ENCODE measurements at places on chromosomes 12 and 14.
A peak's percentile ranks its signal among the peaks of the same experiment; 100 is the strongest.

GRCh38 chr12:2876431-2877046 lies 435 bp downstream of the FOXM1 start:
- DNase-seq = no peak

- DNase-seq = peak; percentile 69
Observed at GRCh38 chr12:20220339-20220738, 148.0 kb upstream of the PDE3A start.

- DNase-seq = no peak
Observed at GRCh38 chr14:104239185-104239775, 100.9 kb downstream of the KIF26A start.

GRCh38 chr14:99595034-99595433 lies 9.0 kb downstream of the CCDC85C start:
- no peak for DNase-seq

GRCh38 chr12:6020930-6021329 lies 75.9 kb upstream of the ANO2 start:
- no peak for DNase-seq

DNA sequence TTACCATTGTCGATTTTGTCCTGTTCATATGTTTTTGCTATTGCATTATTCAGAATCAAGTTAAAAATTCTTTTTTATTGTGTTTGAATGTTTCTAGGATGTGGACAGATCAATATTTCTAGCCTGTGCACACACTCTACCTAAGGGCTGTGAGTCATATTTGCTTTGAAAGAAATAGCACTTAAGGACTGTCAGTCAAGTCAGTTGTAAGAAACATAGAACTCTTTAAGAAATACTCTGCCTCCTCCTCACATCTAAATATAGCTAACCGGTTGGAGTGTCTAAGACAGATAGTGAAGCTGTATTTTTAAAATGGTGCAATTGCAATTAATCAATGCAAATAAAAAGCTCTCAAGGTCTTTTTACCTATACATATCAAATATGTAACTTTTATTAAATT lies 17.9 kb upstream of the MGST1 start:
- no peak for DNase-seq

DNA sequence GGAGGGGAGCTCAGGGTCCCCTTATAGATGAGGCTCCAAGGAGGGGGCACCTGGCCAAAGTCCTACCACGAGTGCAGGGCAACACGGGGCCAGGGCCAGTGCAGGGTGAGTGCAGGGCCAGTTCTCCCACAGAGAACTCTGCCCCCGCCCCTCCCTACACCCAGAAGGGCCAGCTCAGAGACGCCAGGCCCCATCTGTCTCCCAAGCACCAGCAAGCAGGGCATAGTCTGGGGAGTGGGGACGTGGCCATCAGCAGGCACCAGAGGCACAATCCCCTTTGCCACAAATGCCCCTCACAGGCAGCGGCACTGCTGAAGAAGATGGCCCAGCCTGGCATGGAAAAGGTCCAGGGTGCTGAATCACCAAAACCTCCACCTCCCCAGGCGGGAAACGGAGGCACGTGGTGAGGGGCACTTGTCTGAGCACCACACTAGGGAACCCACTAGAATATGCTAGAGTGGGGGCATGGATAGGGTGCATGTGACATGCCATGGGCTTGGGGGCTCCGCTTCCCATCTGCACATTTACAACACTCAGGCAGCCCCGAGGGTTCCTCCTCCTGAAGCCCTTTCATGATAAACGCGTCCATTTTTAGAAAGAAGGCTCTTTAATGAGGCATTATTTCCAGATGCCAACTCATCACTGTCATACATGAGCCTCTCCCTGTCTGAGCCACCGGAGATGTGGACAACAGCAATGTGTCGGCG lies 17.8 kb downstream of the CCDC85C start:
- DNase-seq = no peak

GRCh38 chr14:104993306-104993705 lies 7.7 kb downstream of the CLBA1 start:
- no peak for DNase-seq

- DNase-seq = no peak
Observed at GRCh38 chr14:38592764-38593442, 337.0 kb upstream of the CLEC14A start.

DNA sequence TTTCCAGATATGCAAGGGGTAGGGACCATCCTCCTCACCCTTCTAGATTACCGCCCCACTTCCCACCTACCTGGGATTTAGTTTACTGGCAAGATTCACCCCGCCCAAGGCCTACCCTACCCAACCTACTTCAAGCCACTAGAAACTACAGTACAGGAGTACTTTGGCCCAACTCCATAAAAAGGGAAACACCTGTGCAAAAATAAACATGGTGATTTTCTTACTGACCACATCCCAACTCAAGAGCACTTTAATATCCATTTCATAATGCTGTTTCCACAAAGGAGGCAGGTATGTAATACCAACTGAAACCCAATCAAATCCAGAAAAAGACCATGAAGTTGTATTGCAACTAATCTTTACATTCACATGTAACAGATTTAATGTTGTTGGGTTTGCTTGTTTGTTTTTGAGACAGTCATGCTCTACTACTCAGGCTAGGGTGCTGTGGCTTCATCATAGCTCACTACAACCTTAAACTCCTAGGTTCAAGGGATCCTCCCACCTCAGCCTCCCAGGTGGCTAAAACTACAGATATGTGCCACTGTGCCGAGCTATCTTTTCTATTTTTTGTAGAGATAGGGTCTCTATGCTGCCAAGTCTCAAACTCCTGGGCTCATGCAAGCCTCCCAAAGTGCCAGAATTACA lies 41.7 kb upstream of the RAP1B start:
- no peak for DNase-seq

- no peak for DNase-seq
Observed at GRCh38 chr12:131799828-131800593, 28.2 kb upstream of the MMP17 start.

GRCh38 chr14:58131386-58131785 lies 20.6 kb downstream of the ARMH4 start:
- DNase-seq = peak; percentile 50

DNA sequence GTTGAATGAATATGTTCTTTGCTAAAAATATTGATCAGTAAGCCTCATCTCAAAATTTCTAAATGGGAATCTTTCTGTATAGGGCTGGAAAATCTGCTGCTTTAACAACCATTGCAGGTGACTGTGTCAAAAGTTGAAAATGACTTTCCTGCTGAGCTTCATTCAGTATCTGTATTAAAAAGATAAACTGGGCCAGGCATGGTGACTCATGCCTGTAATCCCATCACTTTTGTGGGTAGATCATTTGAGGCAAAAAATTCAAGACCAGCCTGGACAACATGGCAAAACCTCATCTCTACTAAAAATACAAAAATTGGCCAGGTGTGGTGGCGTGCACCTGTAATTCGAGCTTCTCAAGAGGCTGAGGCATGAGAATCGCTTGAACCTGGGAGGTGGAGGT lies 213.7 kb upstream of the SYT10 start:
- no peak for DNase-seq

- DNase-seq = no peak
Observed at GRCh38 chr12:124874988-124875802, 11.5 kb upstream of the SCARB1 start.

- DNase-seq = no peak
Observed at GRCh38 chr14:47483449-47483848, 192.0 kb downstream of the MDGA2 start.

DNA sequence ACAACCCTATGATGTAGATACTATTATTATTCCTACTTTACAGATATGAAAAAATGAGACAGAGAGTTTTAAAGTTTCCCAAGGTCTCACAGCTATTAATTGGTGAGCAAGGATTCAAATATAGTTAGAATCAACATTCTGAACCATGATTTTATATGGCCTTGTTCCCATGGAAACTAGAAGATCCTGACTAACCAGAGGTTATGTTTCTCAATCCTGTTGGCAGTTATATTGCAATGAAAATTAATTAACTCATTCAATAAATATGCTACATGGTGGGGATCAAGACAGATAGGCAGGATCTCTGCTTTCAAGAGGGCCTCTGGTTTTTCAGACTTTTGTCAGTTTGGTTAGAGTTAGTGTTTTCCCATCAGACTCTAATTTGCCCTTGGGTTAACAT lies 9.3 kb upstream of the FUT8 start:
- DNase-seq = peak; percentile 43

GRCh38 chr12:22514875-22515274 lies 29.5 kb downstream of the C2CD5 start:
- no peak for DNase-seq

GRCh38 chr14:90398315-90398839 lies 1.5 kb downstream of the CALM1 start:
- DNase-seq = no peak

- DNase-seq = peak; percentile 22
Observed at GRCh38 chr12:22625762-22626294, 857 bp downstream of the ETNK1 start.

DNA sequence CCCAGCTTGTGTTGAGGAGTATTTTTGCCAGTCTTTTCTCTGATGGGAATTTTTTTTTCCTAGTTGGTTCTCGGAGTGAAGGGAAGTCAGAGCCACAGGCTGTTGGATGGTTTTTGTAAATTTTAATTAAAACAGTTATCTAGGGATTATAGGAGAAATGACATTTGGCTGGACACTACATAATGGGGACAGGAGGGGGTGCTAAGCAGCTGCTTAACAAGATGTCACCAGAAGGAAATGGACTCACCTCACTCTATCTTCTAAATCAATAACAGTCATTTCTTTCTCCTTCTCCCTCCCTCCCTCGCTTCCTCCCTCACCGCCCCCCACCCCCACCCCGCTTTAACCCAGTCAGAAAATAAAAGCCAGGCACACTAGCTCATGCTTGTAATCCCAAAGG lies 93.4 kb upstream of the TMEM233 start:
- no peak for DNase-seq

DNA sequence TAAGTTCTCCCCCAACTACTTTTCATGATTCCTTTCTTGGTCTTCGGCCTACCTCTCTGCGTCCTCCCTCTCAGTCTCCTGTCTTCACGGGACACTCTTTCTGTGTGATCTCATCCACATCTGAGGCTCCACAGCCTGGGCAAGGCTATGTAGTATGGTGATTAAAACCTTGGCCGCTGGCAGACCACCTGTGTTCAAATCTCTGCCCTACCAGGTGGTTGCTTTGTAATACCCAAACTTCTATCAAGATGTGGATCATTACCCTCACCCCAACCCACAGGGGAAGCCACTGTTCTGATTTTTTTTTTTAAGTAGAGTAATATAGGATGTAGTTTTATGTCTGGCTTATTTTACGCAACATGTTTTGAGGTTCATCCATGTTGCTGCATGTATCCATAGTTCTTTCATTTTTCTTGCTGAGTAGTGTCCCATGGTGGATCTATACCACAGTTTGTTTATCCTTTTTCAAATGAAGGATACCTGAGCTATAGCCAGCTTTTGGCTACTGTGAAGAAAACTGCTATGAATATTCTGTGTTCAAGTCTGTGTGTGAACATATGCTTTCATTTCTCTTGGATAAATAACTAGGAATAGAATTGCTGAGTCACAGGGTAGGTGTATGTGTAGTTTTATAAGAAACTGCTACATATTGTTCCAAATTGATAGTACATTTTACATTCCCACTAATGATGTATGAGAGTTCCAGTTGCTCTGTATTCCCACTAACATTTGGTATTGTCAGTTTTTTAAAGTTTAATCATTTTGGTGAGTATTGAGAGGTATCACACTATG lies 8.3 kb upstream of the STAT6 start:
- no peak for DNase-seq

DNA sequence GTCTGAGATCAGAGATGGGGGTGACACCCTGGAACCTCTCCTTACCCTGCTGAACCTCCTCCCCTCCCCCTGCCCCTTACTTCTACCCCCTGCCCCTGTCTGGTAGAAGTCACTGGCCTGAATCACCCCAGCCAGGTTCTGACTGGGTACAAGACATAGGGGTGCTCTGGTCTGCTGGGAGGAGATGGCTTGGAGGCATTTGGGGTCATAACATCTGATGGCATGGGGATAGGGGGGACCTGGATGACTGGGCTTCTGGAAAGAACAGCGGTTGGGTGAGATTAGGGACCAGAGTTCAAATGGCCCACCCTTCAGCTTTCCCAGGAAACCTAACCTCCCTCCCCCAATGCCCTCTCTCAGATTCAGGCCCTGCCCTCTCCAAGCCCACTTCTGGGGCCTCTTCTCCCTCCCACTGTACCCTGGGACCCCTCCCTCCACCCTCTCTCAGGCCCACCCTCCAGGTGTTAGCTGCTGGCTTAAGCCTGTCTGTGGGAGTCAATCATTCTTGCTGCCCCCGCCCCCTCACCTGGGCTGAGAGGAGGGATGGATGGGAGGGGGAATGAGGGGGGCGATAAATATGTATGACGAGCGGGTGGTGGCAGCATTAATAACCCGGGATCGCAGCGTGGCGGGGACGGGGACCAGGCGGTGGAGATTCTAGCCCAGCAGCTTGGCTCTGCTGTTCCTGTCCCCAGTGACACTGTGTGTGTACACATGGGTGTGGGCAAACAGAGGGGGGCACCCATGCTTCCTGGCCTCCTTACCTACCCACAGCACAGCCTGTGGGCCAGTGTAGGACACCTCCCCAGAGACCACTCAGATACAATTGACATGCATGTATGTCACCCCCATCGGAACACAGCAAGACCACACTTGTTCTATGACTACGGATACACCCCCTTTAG lies 5.9 kb downstream of the NXPH4 start:
- no peak for DNase-seq

DNA sequence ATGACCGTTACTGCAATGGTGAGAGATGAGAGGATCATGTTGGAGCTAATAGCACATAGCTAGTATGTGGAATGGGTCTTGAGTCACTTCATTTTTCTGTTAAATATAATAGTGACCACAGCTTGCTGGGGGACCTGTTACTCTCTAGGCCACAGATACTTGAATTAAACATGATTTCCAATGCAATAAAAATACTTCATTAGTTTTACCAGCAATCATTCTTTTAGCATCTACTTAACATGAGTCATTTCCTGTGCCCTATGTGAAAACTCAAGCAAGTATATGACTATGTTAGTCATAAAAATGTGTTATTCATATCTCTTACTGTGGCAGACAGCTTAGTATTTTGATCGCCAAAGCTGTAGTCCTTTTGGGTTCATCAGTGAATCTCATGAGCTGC lies 798.8 kb downstream of the SLC16A7 start:
- peak; percentile 91 for DNase-seq

DNA sequence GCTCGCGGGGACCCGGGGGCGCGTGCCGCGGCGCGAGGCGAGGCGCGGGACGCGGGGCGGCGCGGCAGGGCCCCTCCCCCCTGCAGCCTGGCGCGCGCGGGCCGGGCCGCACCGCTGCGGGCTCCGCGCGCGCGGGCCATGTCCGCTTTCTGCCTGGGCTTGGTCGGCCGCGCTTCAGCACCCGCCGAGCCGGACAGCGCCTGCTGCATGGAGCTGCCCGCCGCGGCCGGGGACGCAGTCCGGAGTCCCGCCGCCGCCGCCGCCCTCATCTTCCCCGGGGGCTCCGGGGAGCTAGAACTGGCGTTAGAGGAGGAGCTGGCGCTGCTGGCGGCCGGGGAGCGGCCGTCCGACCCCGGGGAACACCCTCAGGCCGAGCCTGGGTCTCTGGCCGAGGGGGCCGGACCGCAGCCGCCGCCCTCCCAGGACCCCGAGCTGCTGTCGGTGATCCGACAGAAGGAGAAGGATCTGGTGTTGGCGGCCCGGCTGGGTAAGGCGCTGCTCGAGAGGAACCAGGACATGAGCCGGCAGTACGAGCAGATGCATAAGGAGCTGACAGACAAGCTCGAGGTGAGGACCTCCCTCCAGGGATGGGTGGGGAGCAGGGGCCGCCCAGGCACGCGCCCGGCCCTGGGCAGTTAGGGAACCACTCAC lies 820 bp downstream of the BICDL1 start:
- peak; percentile 62 for DNase-seq
